ENCODE measurements at places on chromosomes 11 and 22.

- no peaks in the 10 kb centered on the region for H3K27me3 ChIP-seq
- no peaks in the 10 kb centered on the region for H3K36me3 ChIP-seq
- H3K4me3 ChIP-seq = no peak overlapping the region
- H3K27ac ChIP-seq = no peak overlapping the region
- H3K4me1 ChIP-seq = no peaks in the 10 kb centered on the region
- no peak for DNase-seq
Observed at GRCh38 chr11:45683271-45684058, 18.0 kb upstream of the CHST1 start.

DNA sequence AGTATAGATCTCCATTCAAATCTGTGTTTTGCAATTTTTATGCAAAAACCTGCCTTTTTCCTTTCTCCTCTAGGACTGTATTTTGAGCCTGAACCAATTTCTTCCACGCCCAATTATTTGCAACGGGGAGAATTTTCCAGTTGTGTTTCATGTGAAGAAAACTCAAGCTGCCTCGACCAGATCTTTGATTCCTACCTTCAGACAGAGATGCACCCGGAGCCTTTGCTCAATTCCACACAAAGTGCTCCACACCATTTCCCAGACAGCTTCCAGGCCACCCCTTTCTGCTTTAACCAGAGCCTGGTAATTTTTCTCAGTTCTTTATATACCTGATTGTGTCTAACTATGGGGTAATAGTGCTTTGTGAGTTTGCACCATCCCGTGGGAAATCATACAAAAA lies 8.0 kb downstream of the POU2AF3 start:
- H3K36me3 ChIP-seq = no peaks in the 10 kb centered on the region
- H3K4me1 ChIP-seq = no peaks in the 10 kb centered on the region
- H3K4me3 ChIP-seq = no peak overlapping the region
- no peaks in the 10 kb centered on the region for H3K27me3 ChIP-seq

GRCh38 chr11:124640666-124641065 lies 18.0 kb downstream of the TBRG1 start:
- DNase-seq = peak; percentile 77
- H3K4me1 ChIP-seq = peaks cover 3% of the 10 kb centered on the region
- H3K36me3 ChIP-seq = no peaks in the 10 kb centered on the region
- H3K27ac ChIP-seq = no peak overlapping the region

DNA sequence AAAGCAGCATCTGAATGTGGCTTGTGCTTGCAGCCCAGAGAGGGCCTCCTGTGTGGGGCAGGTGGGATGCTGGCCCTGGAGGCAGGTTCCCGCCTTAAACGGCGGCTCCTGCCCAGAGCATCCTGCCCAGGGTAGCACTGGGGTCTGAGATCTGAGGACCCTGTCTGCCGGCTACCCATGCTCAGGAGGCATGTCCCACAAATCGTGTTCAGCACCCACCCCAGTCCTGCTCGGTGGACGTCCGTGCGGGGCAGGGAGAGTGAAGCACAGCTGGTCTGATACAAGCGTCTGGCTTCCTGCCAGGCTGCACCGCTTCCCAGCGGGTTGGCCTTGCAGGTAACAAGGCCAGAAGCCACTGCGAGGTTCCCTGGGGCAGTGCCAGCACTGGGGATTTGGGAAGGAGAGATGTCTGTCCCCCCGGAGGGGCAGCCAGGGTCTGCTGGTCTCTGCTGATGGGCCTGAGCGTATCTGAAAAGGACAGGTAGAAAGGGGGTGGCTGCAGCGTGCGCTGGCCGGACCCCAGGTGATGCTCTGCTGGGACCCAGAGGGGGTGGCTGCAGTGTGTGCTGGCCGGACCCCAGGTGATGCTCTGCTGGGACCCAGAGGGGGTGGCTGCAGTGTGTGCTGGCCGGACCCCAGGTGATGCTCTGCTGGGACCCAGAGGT lies 3.6 kb downstream of the TRABD start:
- peaks cover 2% of the 10 kb centered on the region for H3K4me1 ChIP-seq
- no peak overlapping the region for H3K4me3 ChIP-seq
- H3K27ac ChIP-seq = no peak overlapping the region
- no peak for DNase-seq
- peaks cover 6% of the 10 kb centered on the region for H3K36me3 ChIP-seq
- no peaks in the 10 kb centered on the region for H3K27me3 ChIP-seq

DNA sequence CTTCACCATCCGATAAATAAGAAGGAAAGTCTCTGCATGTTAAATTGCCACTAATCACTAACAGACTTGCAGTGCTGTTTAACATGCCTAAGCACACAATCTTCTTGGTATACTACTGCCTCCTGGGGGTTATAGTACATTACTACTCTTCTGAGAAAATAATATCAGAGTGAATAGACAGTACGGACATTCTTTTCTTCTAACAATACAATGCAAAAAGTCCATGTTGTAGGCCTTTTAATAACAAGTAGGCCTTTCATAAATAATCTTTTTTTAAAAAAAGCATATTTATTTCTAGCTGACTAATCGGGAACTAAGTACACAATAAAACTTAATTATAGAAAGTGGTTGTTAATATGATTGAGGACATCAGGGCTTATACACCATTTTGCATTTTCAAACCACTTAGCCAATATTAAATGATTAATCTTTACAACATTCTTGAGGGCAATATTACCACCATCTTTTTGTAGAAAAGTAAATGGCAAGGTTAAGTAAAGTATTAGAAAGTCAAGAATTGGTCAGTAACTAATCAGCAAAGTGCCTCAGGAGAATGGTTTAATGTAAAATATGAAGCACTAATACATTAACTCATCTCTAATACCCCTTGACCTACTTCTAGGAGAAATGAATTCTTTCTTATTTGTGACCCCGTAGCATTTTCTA lies 84.7 kb downstream of the TTC28 start:
- H3K4me1 ChIP-seq = no peaks in the 10 kb centered on the region
- no peak overlapping the region for H3K27ac ChIP-seq
- no peak overlapping the region for H3K4me3 ChIP-seq
- H3K27me3 ChIP-seq = no peaks in the 10 kb centered on the region
- no peaks in the 10 kb centered on the region for H3K36me3 ChIP-seq
- peak; percentile 66 for DNase-seq

GRCh38 chr11:125569915-125570621 lies 791 bp downstream of the EI24 start:
- peaks cover 4% of the 10 kb centered on the region for H3K4me1 ChIP-seq
- H3K27ac ChIP-seq = no peak overlapping the region
- H3K4me3 ChIP-seq = peak overlapping the region; percentile 99
